ENCODE measurements at places on chromosomes 4 and X.

DNA sequence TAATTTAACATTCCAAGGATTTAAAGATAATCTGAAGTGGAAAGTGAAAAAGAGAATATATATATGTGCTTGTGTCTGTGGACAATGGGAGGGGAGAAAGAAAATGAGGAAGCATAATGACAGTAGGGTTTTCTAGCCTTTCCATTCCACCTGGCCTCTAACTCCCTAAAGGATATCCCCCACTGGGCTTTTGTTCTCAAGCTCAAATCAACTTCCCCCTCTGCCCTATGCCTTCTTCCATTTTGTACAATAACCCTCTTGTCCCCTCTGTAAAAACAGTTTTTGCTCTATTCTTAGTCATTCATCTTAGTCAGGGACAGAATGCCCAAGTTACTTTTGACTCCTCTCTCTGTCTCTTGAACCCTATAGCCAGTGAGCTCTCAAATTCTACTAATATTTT, 23.6 kb downstream of the ANTXR2 start:
- DNase-seq, result no peak

DNA sequence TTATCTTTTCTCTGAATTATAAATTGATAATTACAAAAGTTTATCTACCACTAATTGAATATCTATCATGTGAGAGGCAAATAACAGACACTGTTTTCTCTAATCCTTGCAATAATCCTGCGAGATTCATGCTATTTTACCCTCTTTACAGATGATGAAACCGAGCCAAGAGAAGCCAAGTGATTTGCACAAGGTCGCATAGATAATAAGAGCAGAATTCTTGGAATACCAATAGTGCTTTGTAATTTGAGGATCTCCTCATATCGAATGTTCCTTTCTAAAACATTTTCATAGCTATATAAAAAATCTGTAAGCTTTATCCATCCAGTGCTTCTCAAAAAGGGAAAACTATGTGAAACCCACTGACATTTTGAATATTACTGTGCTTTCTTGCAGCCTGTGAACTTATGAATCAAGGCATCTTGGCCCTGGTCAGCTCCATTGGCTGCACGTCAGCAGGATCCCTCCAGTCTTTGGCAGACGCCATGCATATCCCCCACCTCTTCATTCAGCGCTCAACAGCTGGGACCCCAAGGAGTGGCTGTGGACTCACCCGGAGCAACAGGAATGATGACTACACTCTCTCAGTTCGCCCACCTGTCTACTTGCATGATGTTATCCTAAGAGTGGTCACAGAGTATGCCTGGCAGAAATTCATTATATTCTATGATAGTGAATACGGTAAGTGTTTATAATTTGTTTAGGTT, 743.8 kb upstream of the ATOH1 start:
- DNase-seq, result no peak

- DNase-seq, result no peak
Measured at GRCh38 chrX:19270727-19271126, 73.0 kb upstream of the PDHA1 start.

GRCh38 chr4:8393593-8394038, 46.9 kb downstream of the ACOX3 start:
- DNase-seq, result no peak

- DNase-seq, result no peak
Measured at GRCh38 chrX:146173742-146174141, 356.1 kb downstream of the SLITRK2 start.

- DNase-seq, result no peak
Measured at GRCh38 chr4:24775032-24775605, 20.3 kb upstream of the SOD3 start.

- no peak for DNase-seq
Measured at GRCh38 chrX:101217689-101218088, 1.9 kb upstream of the DRP2 start.

GRCh38 chr4:10965196-10965595, 280.6 kb upstream of the CLNK start:
- DNase-seq, result no peak

DNA sequence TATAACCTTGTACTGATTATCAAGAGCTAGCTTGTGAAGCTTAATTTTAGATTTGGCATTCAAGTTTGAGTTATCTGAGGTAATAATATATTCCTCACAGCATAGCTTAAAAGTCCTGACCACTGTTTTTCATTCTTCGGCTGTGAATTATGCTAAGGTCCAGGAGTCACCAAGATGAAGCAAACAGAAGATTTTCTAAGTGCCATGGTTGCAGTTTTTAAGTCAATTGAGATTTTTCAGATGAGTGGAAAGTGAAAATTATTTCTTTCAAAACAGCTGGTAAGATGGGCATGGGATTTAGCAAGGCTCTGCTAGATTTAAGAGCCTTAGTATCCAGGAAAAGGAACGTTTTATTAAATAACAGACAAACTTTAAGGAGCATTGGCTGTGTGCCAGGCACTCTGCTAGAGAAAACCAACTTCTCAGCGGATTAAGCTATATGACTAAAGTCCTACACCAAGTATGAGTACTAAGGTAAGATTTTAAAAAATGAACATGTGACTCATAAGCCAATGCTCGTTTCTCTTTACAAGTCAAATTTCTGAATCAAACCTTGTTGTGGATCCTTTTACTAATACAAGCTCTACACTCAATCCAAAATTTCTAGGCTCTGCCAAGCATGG, 149.9 kb upstream of the IL15 start:
- no peak for DNase-seq

DNA sequence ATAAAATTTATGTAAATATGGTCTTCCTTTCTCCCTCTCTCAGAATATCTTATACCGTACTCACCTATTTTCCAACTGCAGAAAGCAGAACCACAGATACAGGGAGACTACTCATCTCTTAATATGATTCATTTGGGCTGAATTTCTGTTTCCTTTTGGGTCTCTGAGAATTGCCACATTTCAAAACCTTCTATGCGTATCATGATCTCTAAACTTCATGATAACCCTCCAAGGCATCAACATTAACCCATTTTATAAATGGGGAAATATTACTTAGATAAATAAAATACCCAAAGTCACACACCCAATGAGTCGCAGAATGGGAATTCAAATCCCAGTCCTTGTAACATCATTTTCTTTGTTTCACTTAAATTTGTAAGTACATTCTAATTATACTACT, 16.6 kb upstream of the PRDM8 start:
- DNase-seq, result no peak
